AG08395 (cell line): ENCODE measurements at places on chromosomes 1 and 21.

DNA sequence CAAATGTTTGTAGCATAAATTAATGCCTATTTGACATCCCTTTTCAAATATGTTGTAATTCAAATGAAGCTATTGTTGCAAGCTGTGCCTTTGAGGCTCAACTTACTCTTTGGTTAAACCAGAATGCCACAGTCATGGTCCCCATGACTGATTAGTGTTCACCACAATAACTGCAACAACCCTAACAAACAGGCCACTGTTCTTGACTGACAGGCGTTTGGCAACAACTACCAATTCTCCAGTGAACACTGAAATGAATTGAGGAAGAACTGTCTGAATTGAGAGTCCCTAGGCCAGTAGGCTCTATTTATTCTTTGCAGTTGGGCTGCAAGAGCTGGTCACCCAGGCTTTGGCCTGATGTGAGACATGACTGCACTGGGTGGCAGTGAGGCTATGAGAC, 6.6 kb upstream of the TMEM167B start:
- no peak for DNase-seq

GRCh38 chr21:45965084-45965809, 16.3 kb upstream of the COL6A1 start:
- DNase-seq = no peak

GRCh38 chr1:40646315-40646714, 19.2 kb downstream of the RIMS3 start:
- peak; percentile 28 for DNase-seq

DNA sequence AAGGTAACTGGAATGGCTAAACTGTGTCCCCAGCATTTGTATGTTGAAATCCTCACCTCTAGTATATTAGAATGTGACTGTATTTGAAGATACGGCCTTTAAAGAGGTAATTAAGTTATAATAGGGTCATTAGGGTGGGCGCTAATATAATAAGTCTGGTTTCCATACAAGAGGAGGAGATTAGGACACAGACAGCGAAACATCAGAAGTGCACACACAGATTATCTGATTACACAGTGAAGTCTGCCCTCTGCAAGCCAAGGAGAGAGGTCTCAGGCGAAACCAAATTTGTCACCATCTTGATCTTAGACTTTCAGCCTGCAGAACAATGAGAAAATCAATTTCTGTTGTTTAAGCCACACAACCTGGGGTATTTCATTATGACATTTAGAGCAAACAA, 2233.1 kb downstream of the MRPL39 start:
- DNase-seq = no peak

- no peak for DNase-seq
These were observed 36.3 kb downstream of the EDN2 start for GRCh38 chr1:41447995-41448770.

GRCh38 chr1:77831566-77831965, 52.1 kb downstream of the MIGA1 start:
- no peak for DNase-seq

- peak; percentile 73 for DNase-seq
These were observed 1.9 kb downstream of the DHRS3 start for GRCh38 chr1:12615865-12616708.

- DNase-seq = peak; percentile 48
These were observed 6.2 kb downstream of the LRRC3 start for GRCh38 chr21:44461464-44462001.

GRCh38 chr1:37858931-37859506, 373 bp downstream of the MTF1 start:
- peak; percentile 44 for DNase-seq

DNA sequence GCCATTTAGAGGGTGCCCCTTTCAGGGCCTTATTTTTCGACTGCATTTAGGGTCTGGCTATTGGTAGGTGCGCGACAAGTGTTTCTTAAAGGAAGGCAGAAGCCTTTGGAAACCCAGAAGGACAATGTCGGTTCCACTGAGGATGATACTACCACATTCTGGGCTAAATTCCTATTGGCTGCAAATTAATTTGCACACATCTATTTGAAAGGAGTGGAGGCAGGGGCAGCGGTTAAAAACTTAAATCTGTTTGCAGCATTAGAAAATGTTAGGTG, 1.1 kb downstream of the PATJ start:
- no peak for DNase-seq

- DNase-seq = peak; percentile 36
These were observed 172.4 kb downstream of the NFIA start for GRCh38 chr1:61254634-61255357.

DNA sequence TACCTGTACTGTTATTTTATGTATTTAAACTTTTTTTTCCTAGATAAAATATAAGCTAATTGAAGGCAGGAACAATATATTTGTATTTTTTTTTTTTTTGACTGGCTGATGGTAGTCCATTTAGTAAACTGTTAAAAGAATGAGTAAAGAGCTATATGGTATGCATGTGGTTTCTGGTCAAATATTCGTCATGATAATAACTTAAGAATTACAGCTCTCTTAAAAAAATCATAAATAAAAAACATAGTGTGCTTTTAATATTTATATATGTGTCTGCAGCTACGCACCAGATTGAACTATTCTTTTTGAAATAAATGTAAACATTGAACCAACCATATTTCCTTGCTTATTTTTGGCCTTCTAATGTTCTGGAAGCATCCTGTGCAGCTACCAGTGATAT, 272.3 kb upstream of the C1orf105 start:
- DNase-seq = no peak

DNA sequence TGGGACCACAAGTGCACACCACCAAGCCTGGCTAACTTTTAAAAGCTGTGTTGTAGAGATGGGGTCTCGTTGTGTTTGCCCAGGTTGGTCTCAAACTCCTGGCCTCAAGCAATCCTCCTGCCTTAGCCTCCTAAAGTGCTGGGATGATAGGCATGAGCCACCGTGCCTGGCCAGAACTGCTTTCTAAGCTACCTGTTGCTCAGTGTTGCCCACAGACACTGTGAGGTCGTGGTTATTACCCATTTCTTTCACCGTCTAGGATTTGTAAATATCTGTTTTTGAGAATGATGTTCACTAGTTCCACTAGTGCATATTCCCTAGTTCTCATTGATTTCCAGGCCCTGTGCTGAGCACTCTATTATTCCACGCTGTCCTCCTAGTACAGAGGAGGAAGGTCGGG, 51.4 kb upstream of the FAM89A start:
- no peak for DNase-seq

GRCh38 chr21:25872271-25872670, 137.5 kb downstream of the GABPA start:
- DNase-seq = no peak

GRCh38 chr1:225813214-225813964, 3.5 kb downstream of the EPHX1 start:
- peak; percentile 67 for DNase-seq

GRCh38 chr1:71156590-71156989, 75.8 kb upstream of the ZRANB2 start:
- no peak for DNase-seq

GRCh38 chr1:30753118-30753517, 4.5 kb downstream of the LAPTM5 start:
- no peak for DNase-seq

DNA sequence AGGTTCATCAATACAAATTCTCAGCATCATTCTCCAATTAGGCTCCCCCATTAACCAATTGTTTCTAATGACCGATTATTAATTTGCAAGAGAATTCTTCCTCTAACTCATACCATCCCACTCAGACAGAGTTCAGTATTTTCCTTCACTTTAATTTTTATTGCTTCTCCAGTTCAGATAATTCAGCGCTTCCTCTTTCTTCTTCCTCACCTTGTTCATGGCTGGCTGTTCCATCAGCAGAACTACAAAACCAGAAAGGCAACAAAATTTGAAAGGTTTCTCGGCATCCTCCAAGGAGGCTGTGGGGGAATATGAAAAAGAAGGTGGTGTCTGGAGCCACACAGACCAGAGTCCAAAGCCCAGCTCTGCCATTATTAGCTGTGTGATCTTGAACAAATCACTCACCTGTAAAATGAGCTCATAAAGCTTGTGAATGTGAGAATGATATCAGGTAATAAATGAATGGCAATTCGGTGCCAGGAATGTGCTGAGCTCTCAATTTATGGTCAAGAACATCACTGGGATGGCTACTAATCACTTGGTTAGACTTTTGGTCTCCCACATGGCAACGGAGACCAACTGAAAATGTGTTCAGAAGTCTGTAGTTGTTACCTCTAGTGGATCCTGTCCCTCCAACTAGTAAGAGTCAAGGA, 11.7 kb upstream of the ZNF436 start:
- DNase-seq = no peak

DNA sequence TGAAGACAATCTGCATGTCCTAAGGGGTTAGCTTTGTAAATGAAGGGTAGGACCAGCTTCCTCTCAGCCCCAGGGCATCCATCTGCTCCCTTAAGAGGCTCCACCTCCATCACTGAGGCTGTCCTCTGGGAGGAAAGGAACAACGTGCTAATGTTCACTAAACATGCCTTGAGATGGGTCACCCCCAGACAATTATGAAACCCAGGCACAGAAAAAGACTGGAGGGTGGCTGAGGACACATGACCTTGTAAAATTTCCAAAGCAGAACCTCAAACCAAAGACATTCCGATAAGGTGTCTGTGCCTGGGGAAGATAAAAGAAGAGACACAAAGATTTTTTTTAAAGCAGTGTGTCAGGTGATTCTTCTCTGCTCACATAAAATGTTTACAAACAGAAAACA, 37.6 kb upstream of the ZNF124 start:
- peak; percentile 3 for DNase-seq

GRCh38 chr1:64864018-64864940, 102.1 kb downstream of the JAK1 start:
- DNase-seq = no peak

DNA sequence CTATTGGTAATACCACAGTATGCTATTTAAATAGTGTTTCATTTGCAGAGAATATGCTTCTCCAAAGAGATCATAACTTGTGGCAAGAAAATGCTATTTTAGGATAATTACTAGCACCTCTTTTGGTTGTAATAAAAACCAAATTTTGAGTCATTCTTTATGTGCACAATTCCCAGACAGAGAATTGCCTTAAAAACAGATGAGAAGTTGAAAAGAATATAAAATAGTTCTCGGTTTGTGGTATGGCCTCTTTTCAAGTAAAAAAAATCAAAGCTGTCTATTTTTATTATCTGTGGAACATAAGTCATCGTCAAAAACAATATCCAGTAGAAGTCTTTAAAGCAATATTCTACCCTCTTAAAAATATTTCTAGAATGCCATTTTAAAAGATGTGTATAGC, 185.9 kb downstream of the GREM2 start:
- DNase-seq = no peak
